ENCODE measurements at places on chromosomes 6 and 20.
A peak's percentile ranks its signal among the peaks of the same experiment; 100 is the strongest.

- no peak for DNase-seq
Observed at GRCh38 chr6:28002161-28002560, 45.1 kb downstream of the OR2B6 start.

GRCh38 chr6:134529305-134529704 is 211.4 kb upstream of the SGK1 start:
- no peak for DNase-seq

GRCh38 chr6:83019741-83020140 is 45.9 kb downstream of the UBE3D start:
- DNase-seq = no peak

GRCh38 chr6:167812088-167812487 is 14.6 kb upstream of the AFDN start:
- DNase-seq = no peak

DNA sequence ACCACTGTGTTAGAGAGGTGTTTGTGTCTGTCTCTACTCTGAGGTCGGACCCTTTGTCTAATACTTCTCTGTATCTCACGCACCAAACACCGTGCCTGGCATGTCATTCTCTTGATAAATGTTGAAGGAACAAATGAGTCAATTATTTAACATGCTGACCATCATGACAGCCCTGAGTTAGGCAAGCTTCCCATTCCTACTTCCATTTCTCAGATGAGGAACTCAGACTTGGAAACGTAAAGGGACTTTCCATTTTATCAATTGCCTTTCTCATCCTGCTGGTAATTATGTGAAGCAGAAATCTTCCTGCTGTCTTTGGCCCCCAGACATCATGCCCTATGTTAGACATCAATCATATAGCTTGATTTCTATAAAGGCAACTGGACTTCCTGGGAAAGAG is 227.0 kb upstream of the ECI2 start:
- DNase-seq = no peak

GRCh38 chr20:47735412-47736400 is 49.6 kb downstream of the SULF2 start:
- DNase-seq = no peak

GRCh38 chr6:159450815-159451465 is 242.1 kb downstream of the SOD2 start:
- DNase-seq = no peak

GRCh38 chr20:44039741-44040140 is 125.1 kb downstream of the TOX2 start:
- DNase-seq = no peak

DNA sequence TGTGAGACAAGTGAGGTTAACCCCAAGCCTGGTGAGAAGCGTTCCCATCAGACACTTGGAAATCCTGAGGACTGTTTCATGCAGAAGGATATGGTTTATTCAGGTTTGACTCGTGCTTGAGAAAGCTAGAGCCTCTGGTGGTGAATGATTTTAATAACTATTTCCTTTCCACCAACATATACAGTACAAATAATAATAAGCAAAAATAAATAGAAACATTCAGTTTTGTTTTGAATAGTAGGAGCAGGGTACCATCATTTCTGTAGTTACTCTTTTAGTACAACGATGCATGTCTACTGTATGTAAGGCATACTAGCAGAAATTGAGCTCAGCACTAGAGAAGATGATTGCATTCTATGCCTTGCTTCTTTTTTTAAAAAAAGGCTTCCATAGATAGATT is 33.5 kb downstream of the PLG start:
- no peak for DNase-seq

DNA sequence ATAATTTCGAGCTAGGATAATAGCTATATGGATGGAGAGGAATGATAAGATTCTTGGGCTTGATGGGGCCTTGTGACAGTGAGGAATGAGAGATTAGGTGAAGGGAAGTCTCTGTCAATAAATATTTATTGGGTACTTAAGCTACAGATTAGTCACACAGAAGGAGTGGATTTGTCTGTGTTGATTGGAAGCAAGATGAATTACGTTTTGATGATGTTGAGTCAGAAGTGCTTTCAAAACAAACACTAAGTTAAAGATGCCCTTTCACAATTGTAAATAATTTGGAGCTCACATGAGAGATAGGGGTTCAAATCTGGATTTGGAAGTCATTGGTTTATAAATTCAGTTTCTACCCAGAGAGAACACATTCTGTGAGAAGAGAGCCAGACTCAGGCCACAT is 834.2 kb downstream of the KIF16B start:
- DNase-seq = no peak

DNA sequence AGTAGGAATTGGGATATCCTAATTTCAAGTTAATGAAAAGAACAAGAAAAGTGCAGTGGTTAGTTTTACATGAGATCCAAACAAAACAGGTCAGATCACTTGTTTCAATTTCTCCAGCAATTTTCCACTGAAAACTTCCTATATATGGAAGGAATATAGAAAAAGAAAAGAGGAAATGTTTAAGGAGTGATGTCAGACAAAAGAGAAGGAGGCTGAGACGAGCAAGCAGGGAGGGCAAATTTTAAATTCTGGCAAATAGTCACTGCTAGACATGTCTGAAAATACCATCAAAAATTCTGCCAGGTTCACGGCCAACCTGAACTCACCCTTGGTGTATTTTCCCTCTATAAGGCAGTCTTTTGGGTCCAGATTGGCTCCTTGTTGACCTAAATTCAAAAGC is 9.5 kb upstream of the NUP153 start:
- DNase-seq = no peak

DNA sequence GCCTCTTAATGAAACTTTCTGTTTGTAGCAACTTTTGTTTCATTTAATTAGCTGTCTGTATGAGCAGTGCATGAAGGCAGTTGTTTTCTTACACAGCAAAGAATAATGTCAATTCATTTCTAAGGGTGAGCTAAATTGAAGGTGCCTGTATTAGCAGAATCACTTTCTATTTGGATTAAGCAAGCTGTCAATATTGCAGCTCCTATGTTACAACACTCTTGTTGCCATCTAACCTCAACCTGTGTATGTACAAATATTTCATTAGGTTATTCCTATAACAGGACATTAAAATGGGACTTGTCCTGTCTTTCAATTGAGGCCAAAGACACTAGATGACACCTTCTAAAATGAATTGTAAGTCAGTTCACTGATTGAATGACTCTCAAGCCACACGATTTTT is 647.5 kb downstream of the UTRN start:
- no peak for DNase-seq

- DNase-seq = no peak
Observed at GRCh38 chr6:135195041-135195440, 13.9 kb downstream of the MYB start.

DNA sequence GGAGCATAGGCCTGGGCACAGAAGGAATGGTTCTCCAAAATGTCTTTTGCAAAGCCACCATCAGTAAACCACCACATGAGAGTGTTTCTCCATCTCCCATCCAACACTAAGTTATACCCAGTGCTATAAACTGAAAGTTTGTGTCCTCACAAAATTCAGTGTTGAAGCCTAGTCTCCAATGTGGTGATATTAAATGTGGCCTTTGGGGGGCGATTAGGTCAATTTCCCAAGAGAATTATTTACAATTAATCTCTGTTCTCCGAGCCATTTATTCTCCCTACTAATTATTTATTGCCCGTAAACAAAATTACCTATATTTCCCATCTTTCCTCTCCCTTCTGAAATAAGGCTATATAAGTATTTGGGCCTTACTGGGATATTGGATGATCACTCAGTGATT is 26.1 kb downstream of the OR2B2 start:
- DNase-seq = no peak

- DNase-seq = no peak
Observed at GRCh38 chr6:12241493-12242175, 48.5 kb upstream of the EDN1 start.

GRCh38 chr20:44370639-44371218 is 15.2 kb downstream of the HNF4A start:
- DNase-seq = no peak

DNA sequence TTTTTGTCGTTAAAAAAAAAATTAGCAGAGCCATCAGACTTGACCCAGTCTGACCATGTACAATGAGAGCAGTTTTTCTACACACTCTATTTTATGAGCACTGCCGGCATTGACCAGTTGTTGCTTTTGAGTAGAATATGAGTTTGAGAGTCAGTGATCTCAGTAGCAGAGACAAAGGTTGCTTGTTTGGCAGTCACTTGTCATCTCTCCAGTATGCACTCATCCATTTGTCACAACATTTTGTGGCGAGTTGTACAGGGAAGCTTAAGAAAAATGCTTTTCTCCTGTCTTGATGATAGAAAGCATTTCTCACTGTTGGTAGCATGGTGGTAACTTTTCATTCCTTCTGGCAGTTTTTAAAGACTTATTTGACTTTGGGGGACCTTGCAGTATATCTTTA is 159.9 kb downstream of the MMS22L start:
- DNase-seq = no peak

GRCh38 chr6:139871803-139872510 is 497.5 kb upstream of the CITED2 start:
- DNase-seq = no peak

GRCh38 chr6:37965964-37966676 is 146.6 kb downstream of the ZFAND3 start:
- no peak for DNase-seq

DNA sequence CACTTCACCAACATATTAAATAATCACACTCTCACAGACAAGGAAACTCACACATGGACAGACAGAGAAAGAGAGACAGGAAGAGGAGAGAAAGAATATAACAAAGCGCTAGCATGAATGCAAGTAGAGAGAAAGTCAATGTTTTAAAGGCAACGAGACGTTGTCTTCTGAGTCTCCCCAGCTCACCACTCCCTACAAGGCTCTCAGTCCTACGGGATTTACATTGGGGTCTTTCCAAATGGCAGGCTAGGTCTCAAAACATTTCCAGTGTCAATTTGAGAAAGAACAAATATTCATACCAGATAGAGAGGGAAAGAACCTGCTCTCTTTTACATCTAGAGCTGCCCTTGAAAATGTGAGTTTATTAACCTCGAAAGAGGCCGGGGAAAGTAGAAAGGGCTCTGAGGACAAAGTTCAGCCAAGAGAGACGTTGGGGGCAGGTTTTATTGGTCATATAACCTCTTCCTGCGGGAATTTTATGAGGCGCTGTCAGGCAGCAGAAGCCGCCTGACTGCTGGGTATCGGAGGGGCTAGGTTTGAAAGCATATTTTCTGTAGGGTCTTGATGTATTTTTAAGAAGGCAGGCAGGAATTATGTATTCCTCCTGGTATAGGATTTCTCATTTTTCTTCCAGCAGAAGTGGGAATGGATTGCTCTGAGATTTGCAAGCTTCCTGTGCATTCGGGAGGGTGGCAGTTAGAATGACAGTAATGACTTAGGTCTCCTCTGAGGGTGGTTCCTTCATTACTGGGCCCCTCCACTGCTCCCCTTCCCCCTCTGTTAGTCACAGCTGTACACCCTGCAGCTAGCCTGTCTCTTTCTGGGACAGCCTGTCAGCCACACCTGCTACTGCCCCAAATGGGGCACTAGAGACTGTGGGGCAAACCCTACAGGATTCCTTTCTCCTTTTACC is 34.4 kb upstream of the KIF16B start:
- no peak for DNase-seq

- peak; percentile 33 for DNase-seq
Observed at GRCh38 chr20:4082406-4083097, 67.2 kb upstream of the RNF24 start.

DNA sequence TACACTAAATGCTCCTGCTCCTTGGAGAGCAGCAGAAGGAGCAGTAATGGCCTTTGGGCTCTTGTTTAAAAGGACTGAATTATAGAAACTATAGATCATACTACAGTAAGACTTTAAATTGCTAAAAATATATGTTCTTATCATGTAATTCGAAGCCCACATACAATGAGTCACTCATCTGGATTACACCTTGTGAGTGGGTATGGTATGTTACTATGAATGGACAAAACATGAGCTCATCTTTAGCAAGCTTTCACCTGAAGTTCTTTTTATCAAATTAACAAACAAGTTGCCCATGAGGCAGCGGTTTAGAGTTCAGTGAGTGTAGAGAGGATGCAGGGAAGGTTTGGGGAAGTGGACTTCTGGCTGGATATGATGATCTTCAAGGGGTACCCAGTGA is 114.4 kb upstream of the CCN2 start:
- no peak for DNase-seq

DNA sequence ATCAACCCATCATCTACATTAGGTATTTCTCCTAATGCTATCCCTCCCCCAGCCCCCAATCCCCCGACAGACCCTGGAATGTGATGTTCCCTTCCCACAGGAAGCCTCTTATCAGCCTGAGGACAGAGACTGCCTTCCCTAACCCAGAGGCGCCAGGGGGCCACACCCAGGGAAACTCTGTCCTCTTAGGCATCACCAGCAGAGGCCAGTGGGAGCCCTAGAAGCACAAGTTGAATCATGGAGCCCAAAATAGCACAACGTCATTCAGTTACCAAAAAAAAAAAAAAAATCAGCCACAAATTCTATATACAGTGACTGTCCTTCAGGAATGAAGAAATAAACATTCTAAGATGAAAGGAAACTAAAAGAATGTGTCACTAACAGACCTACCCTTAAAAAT is 625.7 kb downstream of the TFAP2A start:
- no peak for DNase-seq

- peak; percentile 29 for DNase-seq
Observed at GRCh38 chr6:129686941-129687627, 22.9 kb downstream of the ARHGAP18 start.

DNA sequence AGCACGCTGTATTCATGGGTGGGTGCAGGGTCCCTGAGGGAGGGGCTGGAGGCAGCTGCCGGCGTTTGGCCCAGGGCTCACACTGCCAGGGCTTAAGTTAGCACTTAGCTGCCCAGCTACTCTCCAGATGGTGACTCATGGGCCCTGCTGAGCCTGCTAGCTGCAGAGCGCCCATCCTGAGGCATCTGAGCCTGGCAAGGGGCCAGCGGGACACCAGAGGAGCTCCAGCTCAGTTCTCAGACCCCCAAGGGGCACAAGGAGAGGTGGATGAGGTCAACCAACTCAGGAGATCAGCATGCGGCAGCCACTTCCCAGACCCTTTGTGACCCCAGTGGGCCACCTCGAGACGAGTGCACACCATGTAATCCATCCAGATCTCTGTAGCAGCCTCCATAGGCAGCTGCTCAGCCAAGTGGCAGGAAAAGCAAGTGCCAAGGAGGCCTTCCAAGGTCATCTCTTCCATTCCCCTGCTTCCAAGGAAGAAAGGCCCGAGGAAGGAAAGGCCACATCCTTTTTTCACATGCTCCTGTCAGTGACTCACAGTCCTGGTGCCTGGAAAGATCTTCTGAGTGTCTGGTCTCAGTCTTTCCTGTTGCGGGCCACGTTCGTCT is 35.3 kb downstream of the FOXP4 start:
- DNase-seq = no peak

- DNase-seq = no peak
Observed at GRCh38 chr20:5895626-5896025, 54.7 kb downstream of the TRMT6 start.

DNA sequence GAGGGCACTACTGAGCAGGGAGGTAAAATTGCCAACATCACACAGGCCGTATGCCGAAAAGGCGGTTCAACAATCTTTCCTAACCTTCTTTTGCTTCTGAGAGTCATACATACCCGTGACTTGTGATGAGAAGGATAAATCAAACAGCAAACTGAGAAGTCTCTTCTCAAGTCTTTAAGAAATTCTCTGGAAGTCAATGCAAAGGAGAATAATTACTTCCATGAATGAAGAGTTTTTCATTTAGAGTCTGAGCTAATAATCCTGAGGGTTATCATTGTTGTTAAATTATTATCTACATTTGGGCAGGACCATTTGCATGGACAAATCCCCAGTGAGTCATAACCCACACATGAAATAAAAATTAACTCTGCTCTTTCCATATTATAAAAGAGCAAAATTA is 22.4 kb upstream of the ILRUN start:
- no peak for DNase-seq

All from T-helper 22 cell (primary cell).